ENCODE measurements at places on chromosomes 1 and 21. TPM values are rescaled to one million over a fixed set of nuclear protein-coding genes. Genes with fewer than 3 reads are reported as not detected.

The CD2 gene
- total RNA-seq: not detected

The CAP1 gene
- total RNA-seq: 567 TPM

The AMY2A gene
- not detected for total RNA-seq

The AMPD2 gene
- total RNA-seq: 50.5 TPM

The MNDA gene
- not detected for total RNA-seq

The IL24 gene
- total RNA-seq: 9.5 TPM

The EFNA3 gene
- total RNA-seq: 0.36 TPM

The CAMK1G gene
- not detected for total RNA-seq

The RAB25 gene
- not detected for total RNA-seq

The SLC26A9 gene
- not detected for total RNA-seq

The ANGPTL1 gene
- total RNA-seq: not detected

The PDC gene
- total RNA-seq: not detected

The ACTA1 gene
- not detected for total RNA-seq

The SPRR2A gene
- total RNA-seq: not detected

The NBL1 gene
- 48.7 TPM for total RNA-seq

The CD1B gene
- total RNA-seq: not detected

The CTXND2 gene
- total RNA-seq: not detected

The XCL2 gene
- total RNA-seq: not detected

The NCAM2 gene
- 10.0 TPM for total RNA-seq

The ZNF678 gene
- total RNA-seq: 3.9 TPM

The CORT gene
- 0.33 TPM for total RNA-seq

The CLCA1 gene
- not detected for total RNA-seq

The SERTAD4 gene
- 0.33 TPM for total RNA-seq

The RBM8A gene
- 54.9 TPM for total RNA-seq

The LRRC38 gene
- total RNA-seq: not detected

The CYP2J2 gene
- 2.0 TPM for total RNA-seq

The PRR9 gene
- total RNA-seq: not detected

The DLGAP3 gene
- not detected for total RNA-seq
